Hippocampal formation (tissue), 2 donors: ENCODE measurements at places on chromosomes 5 and 9.

DNA sequence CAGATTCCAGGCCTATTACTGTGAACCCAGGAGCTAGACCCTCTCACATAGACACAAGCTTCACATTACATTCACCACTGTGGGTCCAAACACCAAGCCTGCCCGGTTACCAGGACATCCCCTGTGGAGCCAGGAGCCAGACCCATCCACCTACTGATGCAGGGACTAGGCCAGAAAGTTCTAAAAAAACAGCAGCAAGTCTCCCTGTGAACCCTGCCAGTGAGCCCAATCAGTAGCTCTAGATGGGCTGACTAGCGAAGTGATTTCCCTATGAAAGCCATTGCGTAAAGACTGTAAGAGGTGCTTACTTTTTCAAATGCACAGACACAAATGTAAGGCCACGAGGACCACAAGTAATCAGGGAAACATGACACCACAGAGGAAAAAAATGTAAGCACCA lies 352.3 kb downstream of the TMEM161B start:
- DNase-seq, result no peak

- no peak for DNase-seq
These were observed 38.7 kb downstream of the SCAMP1 start for GRCh38 chr5:78399116-78399515.

- DNase-seq, result no peak
These were observed 13.4 kb downstream of the POMT1 start for GRCh38 chr9:131516100-131516499.

GRCh38 chr5:179413711-179414458 lies 68.6 kb upstream of the ADAMTS2 start:
- DNase-seq, result no peak

- DNase-seq, result no peak
These were observed 375.7 kb downstream of the IRX2 start for GRCh38 chr5:2375757-2376250.

DNA sequence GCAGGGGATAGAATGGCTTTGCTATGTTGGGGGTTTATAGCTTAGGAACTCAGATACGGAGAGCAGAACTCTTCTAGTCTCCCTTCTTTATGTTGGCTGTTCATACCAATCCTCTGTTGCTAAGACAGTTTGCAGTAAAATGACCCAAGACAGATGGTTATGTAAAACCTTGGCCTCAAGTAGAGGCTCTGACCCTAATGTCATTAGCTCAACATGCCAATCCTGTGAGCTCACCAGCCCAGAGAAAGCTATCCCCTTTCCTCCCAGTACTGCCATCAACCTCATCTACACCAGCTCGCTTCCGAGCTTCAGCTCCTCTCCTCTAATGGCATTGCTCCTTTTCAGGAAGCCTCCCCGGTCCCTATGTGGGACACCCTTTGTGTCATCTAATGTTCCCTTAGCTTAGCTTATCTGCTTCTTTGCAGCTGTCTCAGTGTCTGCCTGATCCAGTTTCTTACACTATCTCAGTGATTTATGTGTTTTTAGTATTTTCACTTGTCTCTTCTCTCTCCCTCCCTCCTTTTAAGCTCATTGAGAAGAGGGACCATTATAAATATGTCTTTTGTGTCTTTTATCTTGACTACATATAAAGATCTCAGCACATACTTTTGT lies 281.3 kb upstream of the CLINT1 start:
- no peak for DNase-seq

GRCh38 chr9:86668488-86668887 lies 278.8 kb downstream of the GAS1 start:
- DNase-seq, result no peak

DNA sequence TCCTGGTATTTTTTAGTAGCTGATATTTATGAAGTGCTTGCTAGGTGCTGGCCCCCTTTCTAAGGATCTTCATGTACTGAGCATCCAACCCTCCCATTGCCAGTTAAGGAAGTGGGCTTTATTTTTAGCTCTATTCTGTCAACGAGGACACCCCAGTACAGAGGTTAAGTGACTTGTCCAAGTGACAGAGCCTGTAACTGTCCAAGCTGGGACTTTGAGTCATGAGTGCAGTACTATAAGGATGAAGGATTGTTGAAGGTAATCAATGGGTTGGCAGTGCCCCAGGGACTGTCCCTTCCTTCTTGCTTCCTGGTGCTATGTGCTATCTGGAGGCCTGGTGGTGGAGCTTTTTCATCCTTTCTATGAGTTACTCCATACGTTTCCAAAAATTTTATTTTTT lies 18.0 kb upstream of the FABP6 start:
- no peak for DNase-seq

DNA sequence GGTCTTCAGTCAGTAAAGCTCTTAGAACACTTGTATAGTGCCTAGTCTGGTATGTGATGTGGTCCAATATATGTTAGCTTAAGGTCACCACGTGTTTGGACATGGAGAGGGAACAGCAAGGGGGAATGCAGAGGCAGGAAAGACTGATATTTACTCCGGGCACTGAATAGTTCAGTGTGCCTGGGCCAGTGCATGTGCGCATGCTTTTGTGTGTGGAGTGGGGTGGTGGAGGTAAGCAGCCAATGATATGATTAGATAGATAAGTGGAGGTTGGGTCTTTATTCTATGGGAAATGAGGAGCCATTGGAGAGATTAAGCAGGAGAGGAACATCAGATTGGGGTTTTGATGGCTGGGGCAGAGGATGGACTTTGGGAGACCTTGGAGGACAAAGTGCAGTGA lies 14.0 kb downstream of the OR13J1 start:
- DNase-seq, result no peak

DNA sequence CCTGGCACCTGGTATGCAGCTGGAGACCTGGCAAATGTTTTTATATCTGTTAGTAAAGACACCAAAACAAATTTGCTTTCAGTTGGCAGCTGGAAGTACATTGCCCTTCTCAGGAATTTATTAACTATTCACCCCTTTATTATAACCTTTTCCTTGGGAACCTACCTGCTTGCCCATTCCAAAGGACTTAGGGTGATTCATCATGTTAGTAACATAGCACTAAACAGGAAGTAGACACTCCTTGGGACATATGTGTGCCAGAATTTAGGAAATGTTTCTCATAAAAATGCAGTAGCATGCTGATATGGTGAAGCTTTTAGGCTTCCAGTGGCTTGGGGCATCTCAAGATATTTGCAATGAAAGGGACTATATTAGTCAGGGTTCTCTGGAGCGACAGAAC lies 184.2 kb downstream of the DMAC1 start:
- no peak for DNase-seq

- DNase-seq, result no peak
These were observed 1.0 kb upstream of the RABL6 start for GRCh38 chr9:136806631-136807201.

DNA sequence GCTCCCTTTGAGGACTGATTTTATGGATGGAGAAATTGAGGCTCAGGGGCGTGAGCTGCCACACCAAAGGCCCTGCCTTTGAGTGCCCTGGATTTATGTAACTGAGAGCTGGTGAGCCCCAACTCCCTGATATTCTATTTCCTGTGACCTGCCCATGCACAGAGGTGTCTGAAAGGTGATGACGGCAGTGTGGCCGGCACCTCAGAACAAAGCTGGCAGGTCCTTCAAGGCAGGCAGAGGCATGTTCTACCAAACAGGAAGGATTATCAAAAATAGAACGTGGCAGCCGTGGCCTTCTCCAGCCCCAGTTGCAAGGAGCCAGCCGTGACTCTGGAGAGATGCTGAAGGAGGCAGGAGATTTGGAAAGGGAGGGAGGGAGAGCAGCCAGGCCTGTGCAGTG lies 36.2 kb downstream of the INSYN2B start:
- DNase-seq, result no peak

GRCh38 chr9:137089232-137089947 lies 2.6 kb downstream of the MAN1B1 start:
- no peak for DNase-seq

GRCh38 chr5:172506251-172506650 lies 51.9 kb upstream of the SH3PXD2B start:
- DNase-seq, result no peak

GRCh38 chr5:74380193-74380592 lies 260.3 kb downstream of the ENC1 start:
- no peak for DNase-seq
